ENCODE measurements at places on chromosomes 16 and 17. TPM values are rescaled to one million over a fixed set of nuclear protein-coding genes. Genes with fewer than 3 reads are reported as not detected.

Gene SEPTIN12
- not detected for total RNA-seq

Gene TM4SF5
- total RNA-seq = not detected

Gene COX6A2
- not detected for total RNA-seq

Gene CRYBA1
- not detected for total RNA-seq

Gene KRTAP9-4
- not detected for total RNA-seq

Gene LGALS9B
- not detected for total RNA-seq

Gene ACSM5
- total RNA-seq = 1.3 TPM

Gene CETP
- not detected for total RNA-seq

Gene SGSM2
- total RNA-seq = 74.5 TPM

Gene PRSS53
- 0.81 TPM for total RNA-seq

Gene SLC13A2
- total RNA-seq = not detected

Gene GPT2
- total RNA-seq = 23.1 TPM

Gene CES5A
- total RNA-seq = not detected

Gene BRICD5
- 3.8 TPM for total RNA-seq

Gene MSLN
- 15.0 TPM for total RNA-seq

Gene AGRP
- total RNA-seq = not detected

Gene AKAP1
- 24.4 TPM for total RNA-seq

Gene FOXC2
- total RNA-seq = 30.0 TPM

Gene YBX2
- 0.16 TPM for total RNA-seq

Gene TRPV3
- 0.65 TPM for total RNA-seq

Gene CDC27
- 71.9 TPM for total RNA-seq

Gene ENPP7
- total RNA-seq = not detected

Gene CCDC102A
- 10.6 TPM for total RNA-seq

Gene KRT12
- total RNA-seq = 0.13 TPM

Gene DNAAF8
- total RNA-seq = 0.81 TPM

Gene PLEKHH3
- 15.8 TPM for total RNA-seq
